Activated CD8-positive, alpha-beta memory T cell treated with anti-CD3 and anti-CD28 coated beads for 24 hours (primary cell): ENCODE measurements at places on chromosomes 13 and 19.

DNA sequence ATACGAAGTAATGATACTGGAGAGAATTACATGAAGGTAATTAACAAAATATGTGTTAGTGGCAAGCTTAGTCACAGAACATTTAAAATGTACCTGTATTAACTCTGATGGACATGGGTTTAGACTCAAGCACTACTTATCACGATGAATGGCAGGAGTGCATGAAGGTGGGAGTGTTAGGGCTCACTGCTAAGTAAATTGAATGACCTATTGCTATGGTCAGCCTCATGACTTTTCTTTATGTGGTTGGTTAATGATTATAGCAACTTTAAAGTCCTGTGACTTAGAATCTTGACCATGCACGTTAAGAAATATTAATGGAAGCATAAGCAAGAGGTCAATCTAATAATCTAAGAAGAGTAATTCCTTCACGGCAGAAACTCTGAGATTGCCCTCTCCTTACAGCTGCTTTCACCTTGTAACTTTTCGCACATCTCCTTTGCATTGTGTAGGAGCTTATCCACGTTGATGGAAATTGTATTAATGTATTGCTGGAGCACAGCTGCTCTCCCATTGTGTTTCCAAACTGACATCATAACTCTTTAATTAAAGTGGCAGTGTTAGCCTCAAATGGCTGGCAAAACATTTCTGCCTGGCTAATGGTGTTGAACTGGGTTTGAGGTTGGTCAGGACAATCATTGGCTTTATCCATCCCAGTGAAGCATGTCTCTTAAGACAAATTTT lies 114.5 kb downstream of the RXFP2 start:
- DNase-seq = no peak

DNA sequence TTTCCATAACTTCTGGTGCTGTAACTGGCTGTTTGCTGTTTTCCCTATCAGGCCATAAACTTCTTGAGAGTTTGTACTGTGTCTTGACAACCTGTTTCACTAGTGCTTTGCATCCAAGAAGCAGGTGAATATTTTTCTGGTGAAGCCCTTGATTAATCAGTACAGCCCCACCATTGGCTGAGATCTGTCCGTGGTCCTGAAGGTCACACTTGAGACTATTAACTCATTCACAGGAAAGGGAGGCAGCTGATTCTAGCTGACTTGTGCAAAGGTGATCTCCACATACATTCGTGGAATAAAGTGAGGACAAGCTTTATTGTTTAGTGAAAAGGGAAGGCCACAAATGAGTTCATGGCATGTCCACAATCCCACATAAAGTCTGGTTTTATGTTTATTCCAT lies 61.4 kb upstream of the ZNF835 start:
- no peak for DNase-seq

- DNase-seq = no peak
These were observed 127.7 kb downstream of the SPRY2 start for GRCh38 chr13:80213201-80213600.

GRCh38 chr13:75371203-75371602 lies 110.8 kb downstream of the TBC1D4 start:
- no peak for DNase-seq

- no peak for DNase-seq
These were observed 287 bp upstream of the B3GLCT start for GRCh38 chr13:31199527-31199848.

DNA sequence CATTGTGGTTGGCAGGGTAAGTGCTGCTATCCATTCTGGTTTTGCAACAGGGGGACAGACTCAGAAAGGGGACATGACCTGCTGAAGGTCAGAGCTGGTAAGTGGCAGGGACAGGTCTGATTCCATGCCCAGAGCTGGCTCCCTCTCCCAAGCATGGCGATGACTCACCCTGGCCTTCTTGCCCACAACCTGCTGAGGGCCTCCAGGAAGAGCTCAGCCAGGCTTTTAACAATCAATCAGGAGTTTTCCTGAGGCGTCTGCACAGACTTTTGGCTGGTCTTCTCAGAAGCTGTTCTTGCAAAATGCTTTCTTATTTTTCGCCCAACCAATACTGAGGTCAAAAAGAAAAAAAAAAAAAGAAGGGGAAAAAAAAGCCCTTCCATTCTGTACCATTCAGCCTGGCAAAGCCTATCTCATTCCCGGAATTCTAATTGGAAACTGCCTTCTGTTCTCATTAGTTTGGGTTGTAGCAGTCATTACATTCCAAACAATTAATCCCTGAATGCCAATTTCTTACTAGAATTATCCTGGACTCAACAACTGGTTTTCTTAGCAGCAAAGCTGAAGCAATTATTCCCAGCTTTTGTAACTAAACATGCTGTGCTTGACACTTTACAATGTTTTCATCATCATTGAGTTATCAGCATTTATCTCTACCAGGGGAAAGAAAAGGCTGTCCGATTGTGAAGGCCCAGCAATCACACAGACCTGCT lies 17.7 kb downstream of the SIAH3 start:
- no peak for DNase-seq

DNA sequence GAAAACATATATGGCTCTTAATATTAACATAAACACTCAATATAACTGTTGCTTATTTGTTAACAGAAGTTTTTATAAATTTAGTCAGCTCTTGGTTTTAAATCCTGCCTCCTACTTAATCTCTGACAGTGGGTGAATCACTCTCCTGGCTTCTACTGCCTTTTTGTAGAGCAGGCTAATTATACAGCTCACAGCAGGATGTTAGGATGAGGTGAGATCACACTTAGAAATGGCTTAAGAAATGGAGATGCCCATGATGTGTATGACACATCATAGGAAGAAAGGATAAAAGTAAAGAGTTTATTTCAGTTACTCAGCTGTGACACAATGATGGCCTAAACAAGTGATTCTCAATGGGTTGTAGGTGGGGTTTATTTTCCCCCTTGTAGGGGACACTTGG lies 345.6 kb downstream of the SPRY2 start:
- no peak for DNase-seq

DNA sequence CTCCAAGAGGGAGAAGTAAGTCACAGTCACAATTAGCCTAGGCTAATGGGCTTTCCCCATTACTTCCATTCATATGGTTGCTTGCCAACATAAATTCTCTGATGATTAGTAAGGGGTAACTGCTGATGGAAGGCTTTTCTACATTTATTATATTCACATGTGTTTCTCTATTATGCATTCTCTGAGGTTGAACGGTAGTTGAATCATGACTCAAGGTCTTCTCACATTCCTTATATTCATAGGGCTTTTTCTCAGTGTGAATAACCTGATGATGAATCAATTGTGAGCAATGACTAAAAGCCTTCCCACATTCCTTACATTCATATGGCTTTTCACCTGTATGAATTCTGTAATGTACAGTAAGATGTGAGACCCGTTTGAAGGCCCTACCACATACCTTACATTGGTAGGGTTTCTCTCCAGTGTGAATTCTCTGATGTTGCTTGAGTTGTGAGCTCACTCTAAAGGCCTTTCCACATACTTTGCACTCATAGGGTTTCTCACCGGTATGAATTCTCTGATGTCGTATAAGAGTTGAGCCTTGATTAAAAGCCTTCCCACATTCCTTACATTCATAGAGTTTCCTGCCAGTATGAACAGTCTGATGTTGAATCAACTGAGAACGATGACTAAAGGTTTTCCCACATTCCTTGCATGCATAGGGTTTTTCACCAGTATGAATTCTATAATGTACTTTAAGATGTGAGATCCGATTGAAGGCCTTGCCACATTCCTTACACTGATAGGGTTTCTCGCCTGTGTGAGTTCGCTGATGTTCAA lies 9.3 kb downstream of the ZNF582 start:
- no peak for DNase-seq
